ENCODE measurements at places on chromosomes 12 and 14.

- DNase-seq = no peak
These were observed 184.4 kb upstream of the HIF1A start for GRCh38 chr14:61510736-61511557.

GRCh38 chr12:30200864-30201263 is 417.1 kb upstream of the TMTC1 start:
- DNase-seq = no peak

- peak; percentile 15 for DNase-seq
These were observed 9.0 kb downstream of the TRHDE start for GRCh38 chr12:72281126-72281525.

DNA sequence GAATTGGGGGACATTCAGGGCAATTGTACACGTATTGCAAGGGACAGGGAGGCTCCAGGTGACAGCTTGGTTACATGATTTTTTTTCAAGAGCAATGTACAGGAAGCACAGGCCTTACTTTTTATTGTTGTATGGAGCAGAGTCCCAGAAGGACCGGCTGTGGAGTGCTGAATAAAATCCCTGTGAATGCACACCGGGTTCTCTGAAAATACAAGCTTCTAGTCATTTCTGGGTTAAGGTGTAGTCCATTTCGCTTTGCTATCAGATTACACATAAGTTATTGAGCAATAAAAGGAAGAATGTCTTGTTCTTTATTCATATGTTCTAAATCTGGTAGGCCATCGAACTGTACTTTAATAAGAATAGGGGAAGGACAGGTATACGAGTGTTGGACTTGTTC is 52.2 kb downstream of the PDE3A start:
- DNase-seq = no peak

DNA sequence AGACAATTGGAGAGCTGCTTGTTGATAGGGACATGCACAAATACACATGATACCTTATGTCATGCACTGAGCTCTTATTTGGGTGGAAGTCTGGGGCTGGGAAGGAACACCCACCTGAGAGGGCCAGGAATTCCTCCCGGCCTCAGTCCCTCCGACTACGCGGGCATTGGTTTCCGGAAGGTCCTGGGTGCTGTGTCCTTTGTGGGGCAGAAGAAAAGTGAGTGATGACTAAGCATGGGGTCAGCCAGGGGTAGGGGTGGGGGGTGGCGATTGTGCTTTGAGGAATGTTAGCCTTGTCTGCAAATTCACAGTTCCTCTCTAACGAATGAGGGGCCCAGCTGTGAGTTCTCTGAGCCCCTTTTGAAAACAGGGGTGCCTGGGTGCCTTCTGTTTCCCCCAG is 798 bp downstream of the CELA1 start:
- DNase-seq = no peak

DNA sequence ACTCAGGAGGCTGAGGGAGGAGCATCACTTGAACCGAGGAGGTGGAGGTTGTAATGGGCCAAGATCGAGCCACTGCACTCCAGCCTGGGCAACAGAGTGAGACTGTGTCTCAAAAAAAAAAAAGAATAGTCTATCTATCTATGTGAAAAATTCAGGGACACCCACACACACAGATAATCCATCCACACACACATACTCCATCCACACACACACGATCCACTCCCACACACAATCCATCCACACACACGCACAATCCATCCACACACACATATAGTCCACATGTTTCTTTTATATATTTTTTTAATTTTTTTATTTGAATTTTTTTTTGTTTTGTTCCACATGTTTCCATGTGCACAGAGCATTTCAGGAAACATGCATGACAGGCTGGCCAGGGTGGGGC is 3.3 kb downstream of the SDS start:
- no peak for DNase-seq

- DNase-seq = peak; percentile 56
These were observed 12.5 kb upstream of the GLIPR1L2 start for GRCh38 chr12:75378354-75378753.

GRCh38 chr12:102298022-102298421 is 100.4 kb upstream of the PMCH start:
- peak; percentile 53 for DNase-seq

- peak; percentile 94 for DNase-seq
These were observed 40.7 kb downstream of the LRRIQ1 start for GRCh38 chr12:85076688-85077430.

GRCh38 chr12:49703647-49704137 is 3.5 kb downstream of the FMNL3 start:
- peak; percentile 74 for DNase-seq
